ENCODE measurements at places on chromosomes 7 and 10. TPM values are rescaled to one million over a fixed set of nuclear protein-coding genes. Genes with fewer than 3 reads are reported as not detected.

GRCh38 chr10:32446536-32447406, 831 bp downstream of the CCDC7 start:
- H3K27me3 ChIP-seq, result no peaks in the 10 kb centered on the region
- peaks cover 2% of the 10 kb centered on the region for H3K36me3 ChIP-seq
- DNase-seq, result no peak
- peak overlapping the region; percentile 99 for H3K27ac ChIP-seq

DNA sequence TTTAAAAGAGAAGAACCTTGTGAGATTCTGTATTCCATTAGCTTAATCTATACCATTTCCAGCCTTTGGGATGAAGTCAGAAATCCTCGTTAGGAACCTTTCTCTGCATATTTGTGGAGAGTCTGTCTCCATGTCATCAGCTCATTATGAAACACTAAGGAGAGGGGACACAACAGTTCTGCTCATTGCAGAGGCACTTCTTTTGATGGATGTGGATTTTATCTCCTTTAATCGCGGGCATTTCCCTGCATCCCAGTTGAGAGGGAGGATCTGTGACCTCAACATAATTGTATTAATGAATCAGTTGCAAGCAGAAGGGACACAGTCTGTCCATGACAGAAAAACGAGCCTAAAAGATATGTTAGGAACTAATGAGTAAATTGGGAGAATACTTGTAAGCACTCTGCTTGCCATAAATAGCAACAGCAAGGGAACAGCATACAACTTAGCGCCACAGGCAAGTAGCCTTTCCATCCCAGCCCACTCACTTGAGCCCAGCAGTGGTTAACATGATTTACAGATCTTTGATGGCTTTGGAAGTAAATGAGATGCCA, 37.9 kb downstream of the SORCS1 start:
- no peak overlapping the region for H3K27ac ChIP-seq
- H3K36me3 ChIP-seq, result no peaks in the 10 kb centered on the region
- H3K4me3 ChIP-seq, result no peak overlapping the region
- DNase-seq, result no peak

- no peaks in the 10 kb centered on the region for H3K27me3 ChIP-seq
- DNase-seq, result no peak
- no peak overlapping the region for H3K4me3 ChIP-seq
- no peaks in the 10 kb centered on the region for H3K36me3 ChIP-seq
These were observed 161.2 kb downstream of the TCF7L2 start for GRCh38 chr10:113111260-113111659.

GRCh38 chr10:61894133-61894532, 7.4 kb upstream of the ARID5B start:
- H3K4me3 ChIP-seq, result no peak overlapping the region
- H3K27me3 ChIP-seq, result no peaks in the 10 kb centered on the region
- no peaks in the 10 kb centered on the region for H3K36me3 ChIP-seq
- no peaks in the 10 kb centered on the region for H3K4me1 ChIP-seq
- no peak overlapping the region for H3K27ac ChIP-seq

- H3K27me3 ChIP-seq, result no peaks in the 10 kb centered on the region
- DNase-seq, result no peak
- no peaks in the 10 kb centered on the region for H3K4me1 ChIP-seq
- no peak overlapping the region for H3K27ac ChIP-seq
These were observed 109.8 kb upstream of the WDR11 start for GRCh38 chr10:120741396-120741795.

GRCh38 chr7:25262586-25262985, 34.3 kb upstream of the NPVF start:
- DNase-seq, result no peak
- peaks cover 3% of the 10 kb centered on the region for H3K4me1 ChIP-seq
- H3K4me3 ChIP-seq, result no peak overlapping the region
- no peaks in the 10 kb centered on the region for H3K27me3 ChIP-seq
- H3K36me3 ChIP-seq, result no peaks in the 10 kb centered on the region

- no peak for DNase-seq
- H3K4me3 ChIP-seq, result peak overlapping the region; percentile 7
- H3K27me3 ChIP-seq, result no peaks in the 10 kb centered on the region
- H3K27ac ChIP-seq, result no peak overlapping the region
- H3K4me1 ChIP-seq, result no peaks in the 10 kb centered on the region
These were observed 228.7 kb upstream of the KLF6 start for GRCh38 chr10:4013651-4014121.

GRCh38 chr7:33813331-33813730, 92.0 kb upstream of the BMPER start:
- H3K27ac ChIP-seq, result no peak overlapping the region
- H3K36me3 ChIP-seq, result no peaks in the 10 kb centered on the region
- H3K27me3 ChIP-seq, result no peaks in the 10 kb centered on the region

DNA sequence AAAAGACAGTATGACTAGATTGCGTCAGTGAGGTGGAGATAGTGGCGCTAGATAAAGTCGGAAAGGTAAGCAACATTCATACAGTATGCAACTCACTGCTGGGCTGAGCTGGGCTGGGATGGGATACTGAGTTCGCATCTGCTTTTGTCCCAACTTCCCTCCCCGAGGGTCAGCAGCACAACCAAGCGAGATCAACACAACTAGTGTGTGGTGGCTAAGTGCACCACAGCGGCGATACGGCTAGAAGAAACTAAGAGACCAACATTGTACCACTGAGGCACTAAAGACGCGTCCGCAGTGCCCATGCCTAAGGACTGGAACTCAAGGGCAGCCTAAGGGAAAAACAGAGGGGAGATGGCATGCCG, 467 bp downstream of the EXOSC1 start:
- DNase-seq, result no peak
- H3K27ac ChIP-seq, result peak overlapping the region; percentile 41
- peak overlapping the region; percentile 98 for H3K4me3 ChIP-seq
- H3K36me3 ChIP-seq, result peaks cover 14% of the 10 kb centered on the region

DNA sequence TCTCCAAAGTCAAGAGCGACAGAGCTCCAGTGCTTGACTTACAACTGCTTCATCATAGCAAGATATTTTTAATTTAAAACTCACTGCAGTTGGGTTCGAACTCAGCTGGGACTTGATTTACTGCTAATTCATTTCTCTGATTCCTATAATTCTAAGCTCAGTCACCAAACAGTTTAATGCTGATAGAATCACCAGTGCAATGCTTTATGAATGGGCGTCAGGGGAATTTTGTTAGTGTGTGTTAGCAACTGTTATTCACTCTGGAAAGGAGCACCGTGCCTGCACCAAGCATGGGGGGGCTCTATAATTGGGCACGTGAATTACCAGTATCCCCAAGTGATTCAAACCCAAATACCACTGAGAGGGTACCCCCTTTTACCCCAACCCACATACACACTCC, 10.4 kb downstream of the PLXNA4 start:
- no peak overlapping the region for H3K27ac ChIP-seq
- H3K4me1 ChIP-seq, result no peaks in the 10 kb centered on the region
- DNase-seq, result no peak
- H3K36me3 ChIP-seq, result no peaks in the 10 kb centered on the region

- no peaks in the 10 kb centered on the region for H3K36me3 ChIP-seq
- DNase-seq, result no peak
These were observed 19.2 kb downstream of the TMEM270 start for GRCh38 chr7:73879977-73880681.

DNA sequence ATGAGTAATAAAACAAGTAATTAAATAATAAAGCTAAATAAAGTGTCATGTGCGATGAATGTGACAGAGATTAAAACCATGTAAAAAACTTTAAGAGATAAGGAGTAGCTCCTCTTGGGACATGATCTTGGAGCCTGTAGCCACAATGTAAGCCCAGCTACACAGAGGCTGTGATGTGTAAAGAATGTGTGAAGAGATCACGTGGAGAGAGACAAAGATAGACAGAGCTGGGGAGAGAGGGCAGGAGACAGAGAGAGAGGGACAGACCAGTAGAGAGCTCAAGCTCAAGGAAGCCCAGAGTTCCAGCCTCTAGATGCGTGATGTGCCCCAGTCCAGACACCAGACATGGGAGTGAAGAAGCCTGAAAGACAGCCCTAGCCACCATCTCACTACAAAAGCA, 644.1 kb downstream of the TNS3 start:
- no peak for DNase-seq
- no peaks in the 10 kb centered on the region for H3K27me3 ChIP-seq
- H3K36me3 ChIP-seq, result no peaks in the 10 kb centered on the region
- H3K4me1 ChIP-seq, result peaks cover 6% of the 10 kb centered on the region
- H3K27ac ChIP-seq, result no peak overlapping the region

DNA sequence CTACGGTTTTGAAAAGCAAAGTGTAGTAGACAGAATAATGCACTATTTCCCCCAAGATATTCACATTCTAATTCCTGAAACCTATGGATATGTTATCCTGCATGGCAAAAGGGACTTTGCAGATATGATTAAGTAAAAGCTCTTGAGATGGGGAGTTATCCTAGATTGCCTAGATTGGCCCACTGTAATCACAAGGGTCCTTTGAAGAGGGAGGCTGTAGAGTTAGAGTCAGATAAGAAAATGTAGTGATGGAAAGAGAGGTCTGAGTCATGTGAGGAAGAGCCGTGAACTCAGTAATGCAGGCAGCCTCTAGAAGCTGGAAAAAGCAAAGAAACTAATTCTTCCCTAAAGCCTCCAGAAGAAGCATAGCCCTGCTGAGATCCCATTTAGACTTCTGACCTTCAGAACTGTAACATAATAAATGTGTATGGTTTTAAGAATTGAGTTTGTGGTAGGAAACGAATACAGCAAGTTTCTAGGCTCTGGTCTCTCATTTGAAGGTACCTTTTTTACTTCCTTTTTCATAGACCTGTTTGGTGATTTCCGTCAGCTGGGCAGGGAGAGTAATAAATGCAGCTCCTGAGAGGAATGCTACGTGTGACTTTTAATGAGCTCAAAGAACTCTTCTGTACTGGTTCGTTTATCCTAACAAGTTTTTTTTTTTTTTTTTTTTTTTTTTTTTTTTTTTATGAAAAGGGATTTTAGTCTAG, 41.9 kb upstream of the NXPH1 start:
- no peak for DNase-seq
- H3K4me1 ChIP-seq, result no peaks in the 10 kb centered on the region
- no peaks in the 10 kb centered on the region for H3K36me3 ChIP-seq

DNA sequence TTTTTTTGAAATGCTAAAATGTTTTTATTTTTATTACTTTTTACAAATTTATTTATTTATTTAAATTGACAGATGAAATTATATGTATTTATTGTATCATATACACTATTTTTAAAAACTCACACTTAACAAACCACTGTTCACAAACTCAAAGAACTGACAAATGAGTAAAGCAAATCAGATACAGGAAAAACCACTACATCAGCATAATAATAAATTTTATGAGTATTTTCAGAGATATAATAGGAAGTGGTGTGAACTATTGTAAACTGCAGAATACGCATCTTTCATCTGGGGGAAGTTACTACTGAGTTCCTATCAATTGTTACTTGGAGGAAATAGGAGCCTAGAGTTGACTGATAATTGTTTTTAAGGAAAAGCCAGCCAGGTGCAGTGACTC, 150.7 kb downstream of the PCLO start:
- no peak overlapping the region for H3K27ac ChIP-seq
- H3K36me3 ChIP-seq, result no peaks in the 10 kb centered on the region
- no peak for DNase-seq
- no peak overlapping the region for H3K4me3 ChIP-seq
- no peaks in the 10 kb centered on the region for H3K27me3 ChIP-seq

DNA sequence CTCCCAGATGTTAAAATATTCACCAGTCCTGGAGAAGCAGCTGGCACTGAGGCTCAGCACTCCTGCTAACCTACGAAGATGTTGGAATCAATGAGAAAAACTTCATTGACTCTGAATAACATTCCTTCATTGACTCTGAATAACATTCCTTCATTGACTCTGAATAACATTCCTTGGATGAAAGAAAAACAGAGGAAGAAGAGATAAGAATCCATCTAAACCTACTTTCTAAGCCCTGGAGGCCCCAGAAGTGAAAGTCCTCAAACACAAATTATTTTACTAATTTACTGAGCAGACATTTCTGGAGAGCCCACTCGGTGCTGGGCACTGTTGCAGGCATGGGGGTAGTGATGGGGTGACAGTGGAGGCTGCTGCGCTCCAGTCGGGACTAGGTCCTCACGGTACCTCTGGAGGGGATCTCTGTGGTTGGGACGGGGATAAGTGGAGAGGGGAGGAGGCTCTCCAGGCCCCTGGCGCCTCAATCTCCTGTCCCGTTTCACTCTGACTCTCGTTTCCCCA, 254.1 kb downstream of the WDR37 start:
- no peak overlapping the region for H3K4me3 ChIP-seq
- DNase-seq, result no peak
- no peak overlapping the region for H3K27ac ChIP-seq
- H3K36me3 ChIP-seq, result no peaks in the 10 kb centered on the region
- no peaks in the 10 kb centered on the region for H3K27me3 ChIP-seq

GRCh38 chr10:97975598-97975997, 54.8 kb downstream of the CRTAC1 start:
- no peak for DNase-seq
- no peaks in the 10 kb centered on the region for H3K36me3 ChIP-seq
- peaks cover 4% of the 10 kb centered on the region for H3K27me3 ChIP-seq
- H3K4me1 ChIP-seq, result no peaks in the 10 kb centered on the region
- H3K4me3 ChIP-seq, result no peak overlapping the region
- no peak overlapping the region for H3K27ac ChIP-seq

C7orf57 gene
- not detected for total RNA-seq

CCT6A gene
- total RNA-seq, result 86.2 TPM

LRRC4 gene
- 0.43 TPM for total RNA-seq

TMEM254 gene
- total RNA-seq, result 2.4 TPM

NOD1 gene
- 20.0 TPM for total RNA-seq

APBB1IP gene
- not detected for total RNA-seq

TMEM273 gene
- total RNA-seq, result 82.3 TPM

CALML5 gene
- not detected for total RNA-seq

SPACDR gene
- not detected for total RNA-seq

HGF gene
- total RNA-seq, result 11.7 TPM

HOXA11 gene
- not detected for total RNA-seq

TDRD1 gene
- 0.53 TPM for total RNA-seq

CUL1 gene
- total RNA-seq, result 16.3 TPM

LRIT2 gene
- not detected for total RNA-seq

TAS2R41 gene
- not detected for total RNA-seq

CALHM1 gene
- not detected for total RNA-seq

Measured in ascending aorta (tissue), 2 donors.